H4 (cell line): ENCODE measurements at places on chromosomes 7 and 10. TPM values are rescaled to one million over a fixed set of nuclear protein-coding genes. Genes with fewer than 3 reads are reported as not detected.

Gene GSTO2
- 0.72 TPM in 1 of 2 replicates, not detected in the other for total RNA-seq

DNA sequence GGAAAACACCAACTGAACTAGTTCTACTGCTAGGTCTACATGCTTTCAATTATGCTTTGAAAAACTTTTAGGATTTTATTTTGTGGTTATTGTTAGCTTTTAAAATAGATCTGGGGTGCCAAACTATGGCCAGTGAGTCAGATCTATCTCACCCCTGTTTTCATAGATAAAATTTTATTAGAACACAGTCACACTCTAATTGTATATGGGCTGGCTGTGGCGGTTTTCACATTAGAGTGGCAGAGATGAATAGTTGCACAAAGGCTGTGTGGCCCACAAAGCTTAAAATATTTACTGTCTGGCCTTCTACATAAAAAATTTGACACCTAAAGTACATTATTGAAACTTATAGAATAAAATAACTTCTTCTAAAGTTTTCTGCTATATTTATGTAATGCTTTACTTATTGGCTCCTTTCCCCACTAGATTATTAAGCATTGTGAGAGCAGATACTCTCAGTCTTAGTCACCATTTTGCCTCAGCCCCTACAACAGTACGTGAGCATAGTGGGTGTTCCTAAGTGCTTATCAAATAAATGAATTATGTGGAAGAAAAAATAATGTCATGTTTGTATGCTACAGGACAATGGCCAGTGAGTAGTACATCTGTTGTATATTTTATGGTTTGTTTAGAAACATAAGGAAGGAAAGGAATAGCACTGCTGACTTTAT lies 5.4 kb upstream of the SUV39H2 start:
- DNase-seq: no peak

Gene NPTX2
- total RNA-seq: not detected in 2 replicates

Gene PRTFDC1
- 18.3 and 22.8 TPM in 2 replicates for total RNA-seq

DNA sequence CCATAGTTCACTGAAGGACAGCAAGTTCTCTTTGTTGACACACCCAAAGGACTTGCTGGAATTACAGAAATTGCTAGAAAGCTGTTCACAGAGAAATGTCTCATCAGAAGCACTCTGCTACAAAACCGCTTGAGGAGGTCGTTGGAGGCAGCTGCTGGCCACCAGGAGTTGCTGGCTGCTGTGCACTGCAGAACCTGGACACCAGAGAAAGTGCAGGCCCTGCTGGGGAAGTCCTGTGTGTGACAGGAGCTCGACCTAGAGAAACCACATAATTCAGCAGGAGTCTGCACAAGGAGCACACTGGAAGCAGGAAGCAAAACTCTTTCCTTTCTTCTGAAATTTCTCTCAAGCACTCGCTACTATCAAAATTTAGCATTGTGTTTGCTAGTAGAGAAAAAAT lies 461.5 kb upstream of the GHITM start:
- DNase-seq: peak; percentile 16

DNA sequence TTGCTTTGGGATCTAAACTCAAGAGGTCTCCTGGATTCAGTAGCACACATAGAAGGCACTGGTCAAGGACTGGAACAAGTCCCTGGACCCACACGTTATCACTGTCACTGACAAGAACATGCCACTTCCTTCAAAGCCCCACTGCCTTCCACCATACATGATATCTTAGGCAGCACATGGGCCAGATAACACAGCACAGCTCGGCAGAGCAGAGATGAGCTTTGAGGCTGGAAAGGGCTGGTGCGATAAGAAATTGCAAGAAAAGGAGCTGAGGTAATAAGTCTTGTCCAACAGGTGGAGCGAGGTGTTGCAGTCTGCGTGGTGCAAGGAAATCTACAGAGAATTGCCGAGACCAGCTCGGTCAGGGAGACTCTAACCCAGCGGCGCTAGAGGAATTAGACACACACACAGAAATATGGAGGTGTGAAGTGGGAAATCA lies 139.8 kb upstream of the CDK13 start:
- no peak for DNase-seq

DNA sequence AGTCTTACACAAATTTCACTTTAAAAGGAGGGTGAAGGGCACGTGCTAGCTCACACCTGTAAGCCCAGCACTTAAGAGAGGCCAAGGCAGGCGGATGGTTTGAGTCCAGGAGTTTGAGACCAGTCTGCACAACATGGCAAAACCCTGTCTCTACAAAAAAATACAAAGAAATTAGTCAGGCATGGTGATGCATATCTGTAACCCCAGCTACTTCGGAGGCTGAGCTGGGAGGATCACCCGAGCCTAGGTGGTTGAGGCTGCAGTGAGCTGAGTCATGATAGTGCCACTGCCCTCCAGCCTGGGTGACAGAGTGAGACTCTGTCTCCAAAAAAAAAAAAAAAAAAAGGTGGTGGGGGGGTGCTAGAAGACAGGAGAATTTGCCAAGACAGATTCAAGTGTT lies 237.3 kb upstream of the KLF14 start:
- no peak for DNase-seq

DNA sequence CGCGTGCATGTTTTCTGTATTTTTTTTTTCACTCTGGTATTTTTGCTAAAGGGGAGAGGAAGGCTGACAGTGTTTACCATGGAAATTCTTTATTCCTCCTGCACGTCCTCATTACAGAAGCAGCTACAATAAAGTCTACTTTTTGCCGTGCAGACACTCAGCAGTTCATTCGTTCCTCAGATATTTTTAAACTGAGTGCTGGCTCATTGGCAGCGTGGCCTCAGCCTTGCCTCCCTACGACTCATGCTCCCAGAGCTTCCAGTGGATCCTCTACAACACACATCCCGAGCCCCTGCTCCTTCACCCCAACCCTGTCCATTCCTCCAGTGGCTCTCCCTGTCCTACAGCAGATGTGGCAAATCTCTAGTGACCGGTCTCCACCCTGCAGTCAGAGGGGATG lies 239.2 kb upstream of the ZMIZ1 start:
- no peak for DNase-seq

GRCh38 chr7:90188281-90188680 lies 23.3 kb upstream of the STEAP2 start:
- DNase-seq: no peak
